Kidney tubule cell (primary cell): ENCODE measurements at places on chromosomes 4 and X.

DNA sequence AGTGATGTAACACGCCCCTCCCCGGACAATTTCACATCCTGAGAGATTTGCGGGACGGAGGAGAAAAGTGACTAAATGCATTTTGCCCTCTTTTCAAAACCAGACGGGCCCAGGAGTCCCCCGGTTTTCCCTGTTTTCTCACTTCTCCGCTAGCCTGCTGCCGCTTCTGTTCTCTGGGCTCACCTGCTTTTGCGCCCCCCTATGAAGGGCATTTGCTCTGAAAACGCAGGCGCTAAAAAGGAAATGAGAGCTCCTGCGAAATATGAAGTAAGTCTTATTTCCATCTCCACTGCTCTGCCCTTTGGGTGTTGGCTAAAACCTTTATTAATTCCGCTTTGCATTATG is 613 bp upstream of the TMEM47 start:
- no peak for DNase-seq

GRCh38 chr4:168852933-168853713 is 156.9 kb downstream of the CBR4 start:
- no peak for DNase-seq

DNA sequence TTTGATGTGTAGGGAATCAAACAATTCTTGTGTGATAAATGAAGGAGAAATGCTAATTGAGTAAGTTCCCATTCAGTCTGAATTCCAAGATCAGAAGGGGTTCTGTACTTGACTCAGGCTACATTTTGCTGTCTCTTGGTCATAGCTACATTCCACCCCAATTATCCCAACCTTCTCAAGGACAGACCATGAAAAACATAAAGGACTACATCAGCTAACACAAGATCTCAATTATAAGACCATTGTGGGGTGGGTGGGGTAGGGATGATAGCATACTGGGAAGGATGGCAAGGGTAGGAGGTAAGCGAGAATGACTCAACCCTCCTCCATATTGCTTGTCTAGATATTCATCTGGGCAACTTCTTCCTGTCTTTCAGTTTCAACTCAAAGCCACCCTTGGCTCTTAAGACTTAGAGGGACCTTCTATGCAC is 87.4 kb upstream of the ETNPPL start:
- no peak for DNase-seq

DNA sequence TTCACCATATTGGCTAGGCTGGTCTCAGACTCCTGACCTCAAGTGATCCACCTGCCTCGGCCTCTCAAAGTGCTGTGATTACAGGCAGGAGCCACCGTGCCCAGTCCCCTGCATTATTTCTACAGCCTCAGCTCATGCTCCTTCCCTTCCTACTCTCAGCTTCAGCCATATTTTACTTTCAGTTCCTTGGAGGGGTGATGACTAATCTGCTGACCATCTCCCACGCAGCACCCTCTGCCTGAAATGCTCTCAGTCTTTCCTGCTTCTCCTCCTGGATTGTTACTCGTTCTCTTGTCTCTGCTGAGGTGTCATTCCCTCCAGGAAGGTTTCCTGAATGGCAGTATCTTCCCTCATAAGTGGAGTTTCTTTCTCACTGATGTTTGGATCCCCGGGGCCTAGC is 63.3 kb downstream of the MOSPD2 start:
- peak; percentile 81 for DNase-seq

DNA sequence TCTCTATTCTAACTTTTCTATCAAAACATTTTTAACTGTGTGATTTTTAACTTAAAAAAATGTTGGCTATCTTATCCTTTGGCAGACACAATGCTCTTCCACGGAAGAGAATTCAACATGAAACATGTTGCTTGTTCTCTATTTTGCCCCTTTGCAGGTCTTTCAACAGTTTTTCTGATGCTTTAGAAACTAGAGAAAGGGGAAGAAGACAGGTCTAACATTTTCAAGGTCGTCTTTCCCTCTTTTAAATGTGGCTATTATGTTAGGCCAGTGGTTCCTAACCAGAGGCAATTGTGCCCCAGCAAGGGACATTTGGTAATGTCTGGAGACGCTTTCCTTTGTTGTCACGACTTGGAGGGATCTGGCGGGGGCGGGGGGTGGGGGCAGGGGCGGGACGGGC is 95.0 kb downstream of the SH3KBP1 start:
- no peak for DNase-seq

DNA sequence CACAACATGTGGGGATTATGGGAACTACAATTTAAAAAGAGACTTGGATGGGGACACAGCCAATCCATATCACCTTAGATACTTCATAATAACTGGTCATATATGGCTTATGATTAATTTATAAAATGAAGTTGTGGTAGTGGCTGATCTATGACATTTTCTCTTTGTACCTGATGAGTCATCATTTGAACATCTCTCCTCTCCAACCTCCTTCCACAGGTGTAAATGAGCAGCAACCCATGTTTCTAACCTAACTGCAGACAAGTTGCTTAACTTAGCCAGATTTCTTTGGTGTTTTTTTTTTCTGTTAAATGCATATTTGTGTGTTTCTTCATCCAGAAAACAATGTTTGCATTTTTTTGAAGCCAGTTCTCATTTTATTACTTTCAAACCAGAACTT is 42.6 kb downstream of the SPANXA2 start:
- DNase-seq = no peak

GRCh38 chr4:55611358-55612059 is 19.5 kb upstream of the PDCL2 start:
- no peak for DNase-seq

DNA sequence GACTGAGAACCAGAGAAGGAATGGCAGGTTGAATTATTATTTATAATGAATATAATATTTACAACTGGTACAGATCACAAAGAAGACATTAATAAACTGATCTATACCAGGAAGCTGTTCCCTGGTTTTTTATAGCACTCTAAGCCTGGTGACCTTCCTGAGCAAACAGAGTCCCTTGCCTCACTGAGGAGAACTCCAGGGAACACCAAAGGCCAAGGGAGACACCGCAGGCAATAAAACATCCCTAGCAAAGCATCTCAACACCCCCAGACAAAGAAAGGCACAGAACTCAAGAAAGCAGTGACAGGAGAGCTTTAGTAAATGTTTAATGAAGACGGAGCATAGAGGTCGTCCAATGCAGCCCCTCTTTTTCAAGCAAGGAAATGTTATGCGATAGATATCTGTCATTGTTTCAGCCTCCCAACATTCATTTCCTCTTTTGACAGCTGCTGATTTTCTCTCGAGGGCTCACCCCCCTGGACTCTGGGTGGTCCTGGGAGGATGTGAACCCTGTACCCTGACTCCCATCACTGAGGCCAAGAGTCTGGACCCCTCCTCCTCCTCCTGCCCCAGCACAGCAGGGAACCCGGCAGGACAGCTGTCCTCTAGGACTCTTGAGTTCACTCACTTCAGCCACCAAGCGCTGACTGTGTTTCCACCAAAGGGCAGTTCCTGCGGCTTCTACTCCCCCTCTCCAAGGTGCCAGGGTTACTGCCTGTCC is 342.5 kb upstream of the GATB start:
- no peak for DNase-seq
